Adrenal gland (tissue), 19 donors: ENCODE measurements at places on chromosomes 12 and 14. TPM values are rescaled to one million over a fixed set of nuclear protein-coding genes. Genes with fewer than 3 reads are reported as not detected.

- H3K4me3 ChIP-seq, result no peak overlapping the region
- DNase-seq, result peak; percentile 90
- H3K27me3 ChIP-seq, result no peaks in the 10 kb centered on the region
- peak overlapping the region; percentile 79 for H3K27ac ChIP-seq
- peaks cover 2% of the 10 kb centered on the region for H3K36me3 ChIP-seq
Observed at GRCh38 chr14:101980700-101981099, 16.3 kb downstream of the DYNC1H1 start.

DNA sequence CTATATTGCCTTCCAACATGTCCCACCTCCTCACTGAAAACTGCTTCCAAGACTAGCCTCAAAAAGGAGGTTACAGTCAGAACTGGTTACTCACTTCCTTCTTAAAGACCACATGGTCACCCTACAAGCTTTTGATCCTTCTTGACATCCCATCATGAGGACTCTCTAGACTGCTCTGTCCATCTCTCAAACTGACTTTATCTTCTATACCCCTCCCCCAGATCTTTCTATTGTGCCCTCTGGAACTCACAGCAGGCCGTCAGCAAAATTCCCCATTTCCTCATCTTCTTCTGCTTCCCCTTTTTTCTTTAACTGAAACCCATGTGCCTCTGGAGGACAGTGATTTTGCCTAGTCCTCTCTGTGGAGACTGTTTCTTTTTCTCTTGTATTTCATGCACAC is 18.1 kb upstream of the IGF1 start:
- DNase-seq, result no peak
- no peaks in the 10 kb centered on the region for H3K27me3 ChIP-seq
- no peak overlapping the region for H3K27ac ChIP-seq
- H3K36me3 ChIP-seq, result no peaks in the 10 kb centered on the region
- H3K4me3 ChIP-seq, result no peak overlapping the region

DNA sequence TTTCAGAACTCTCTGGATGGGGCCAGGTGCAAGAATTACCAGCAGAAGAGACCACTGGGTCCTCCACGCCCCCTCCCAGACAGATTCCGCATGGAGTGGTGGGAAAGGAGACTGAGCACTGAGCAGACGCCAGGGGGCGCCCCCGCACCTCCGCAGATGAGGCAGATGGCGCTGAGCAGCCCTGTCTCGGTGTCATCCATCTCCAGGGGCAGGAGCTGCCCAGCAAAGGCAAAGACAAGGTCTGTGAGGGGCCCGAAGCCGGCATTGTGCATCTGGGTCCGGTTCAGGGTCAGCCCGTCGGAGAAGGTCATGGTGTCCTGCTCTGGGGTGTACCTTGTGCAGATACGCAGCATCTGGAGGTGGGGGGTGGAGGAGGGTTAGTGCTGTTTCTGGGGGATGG is 6.3 kb upstream of the ITGB7 start:
- peak; percentile 89 for DNase-seq
- no peaks in the 10 kb centered on the region for H3K36me3 ChIP-seq
- H3K27ac ChIP-seq, result no peak overlapping the region
- peaks cover 15% of the 10 kb centered on the region for H3K4me1 ChIP-seq

GRCh38 chr14:65412032-65412846 is at the start of gene FUT8:
Gene FUT8 (plus strand): TSS chr14:65412730. CDS start chr14:65561564, 148,834 bp downstream.
- H3K27ac ChIP-seq, result peak within 1 kb of the TSS; percentile 82
- H3K4me3 ChIP-seq, result peak within 1 kb of the TSS; percentile 46
- DNase-seq, result peak; percentile 97
- no peaks in the 10 kb centered on the region for H3K27me3 ChIP-seq

GRCh38 chr14:33964599-33965317 is 13.9 kb upstream of the EGLN3 start:
- H3K4me3 ChIP-seq, result no peak overlapping the region
- H3K4me1 ChIP-seq, result no peaks in the 10 kb centered on the region
- H3K36me3 ChIP-seq, result no peaks in the 10 kb centered on the region
- H3K27ac ChIP-seq, result no peak overlapping the region

- H3K4me3 ChIP-seq, result no peak overlapping the region
- H3K27me3 ChIP-seq, result no peaks in the 10 kb centered on the region
- no peak for DNase-seq
- H3K36me3 ChIP-seq, result no peaks in the 10 kb centered on the region
Observed at GRCh38 chr14:32438517-32438916, 109.4 kb downstream of the AKAP6 start.

- DNase-seq, result no peak
- no peak overlapping the region for H3K4me3 ChIP-seq
- no peak overlapping the region for H3K27ac ChIP-seq
- no peaks in the 10 kb centered on the region for H3K36me3 ChIP-seq
Observed at GRCh38 chr12:63362791-63363190, 211.8 kb upstream of the AVPR1A start.

GRCh38 chr12:130675791-130676190 is 40.3 kb downstream of the RIMBP2 start:
- no peak for DNase-seq
- no peaks in the 10 kb centered on the region for H3K4me1 ChIP-seq
- no peak overlapping the region for H3K27ac ChIP-seq
- H3K27me3 ChIP-seq, result no peaks in the 10 kb centered on the region

GRCh38 chr12:44441155-44441554 is 435.0 kb downstream of the NELL2 start:
- H3K27me3 ChIP-seq, result no peaks in the 10 kb centered on the region
- H3K4me3 ChIP-seq, result no peak overlapping the region

DNA sequence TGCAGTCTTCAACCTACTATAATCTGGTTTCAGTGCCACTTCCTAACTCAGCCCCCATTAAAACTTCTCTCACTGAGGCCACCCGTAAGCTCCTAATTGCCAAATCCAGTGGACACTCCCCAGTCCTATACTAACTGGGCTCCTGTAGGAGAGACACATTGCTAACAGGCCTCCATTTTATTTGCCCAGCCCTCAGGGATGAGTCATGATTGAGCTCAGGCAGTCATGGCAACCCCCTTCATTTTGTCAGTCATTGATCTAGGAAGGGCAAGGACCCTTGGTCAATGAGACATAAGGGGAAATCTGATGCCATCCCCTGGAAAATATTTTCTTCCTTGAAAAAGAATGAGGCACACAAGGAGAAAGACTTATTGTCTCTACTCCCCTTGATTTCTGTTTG is 70.1 kb upstream of the HIF1A start:
- DNase-seq, result no peak
- peaks cover 9% of the 10 kb centered on the region for H3K4me1 ChIP-seq
- H3K4me3 ChIP-seq, result no peak overlapping the region

DNA sequence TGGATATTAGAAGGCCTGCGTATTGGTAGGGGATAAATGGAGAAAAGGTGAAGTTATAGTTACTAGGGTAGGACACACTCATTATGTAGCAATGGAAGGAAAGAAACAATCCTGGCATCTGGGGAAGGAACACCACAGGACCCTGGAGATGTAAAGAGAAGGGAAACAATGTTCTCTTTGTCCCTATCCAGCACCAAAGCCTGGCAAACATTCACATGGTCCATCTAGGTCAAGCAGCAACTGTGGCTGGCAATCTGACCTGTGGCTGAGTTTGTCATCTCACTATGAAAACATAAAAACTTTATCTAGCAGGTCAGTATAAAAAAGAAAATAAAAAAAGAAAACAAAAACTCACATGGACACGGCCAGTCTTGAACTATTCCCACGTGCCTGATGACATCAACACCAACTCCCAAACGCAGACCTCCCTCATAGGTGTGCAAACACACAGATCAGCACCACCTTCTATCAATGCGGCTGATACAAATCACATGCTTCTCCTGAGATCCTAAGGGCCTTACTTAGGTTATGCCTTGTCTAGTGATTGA is 2.6 kb downstream of the POMT2 start:
- H3K4me3 ChIP-seq, result no peak overlapping the region
- H3K36me3 ChIP-seq, result no peaks in the 10 kb centered on the region
- no peaks in the 10 kb centered on the region for H3K27me3 ChIP-seq
- peaks cover 62% of the 10 kb centered on the region for H3K4me1 ChIP-seq
- no peak overlapping the region for H3K27ac ChIP-seq

DNA sequence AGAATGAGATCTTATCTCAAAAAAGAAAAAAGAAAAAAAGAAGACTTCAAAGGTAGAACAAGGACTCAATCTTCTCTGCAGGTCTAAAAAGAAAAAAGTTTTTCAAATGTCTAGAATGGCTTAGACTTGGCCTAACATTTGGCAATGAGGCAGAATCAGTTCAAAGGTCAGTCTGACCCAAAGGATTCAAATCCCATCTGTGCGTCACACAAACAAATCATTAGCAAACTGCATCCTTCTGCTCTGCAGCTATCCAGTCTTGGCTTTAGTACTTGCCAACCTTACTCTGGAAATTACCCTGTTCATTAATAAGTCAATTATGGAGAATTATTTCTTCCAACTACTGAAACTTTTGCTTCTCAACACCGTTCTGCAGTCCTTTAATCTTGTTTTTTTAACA is 3.1 kb downstream of the YAF2 start:
- no peak overlapping the region for H3K27ac ChIP-seq
- no peak for DNase-seq
- peaks cover 58% of the 10 kb centered on the region for H3K4me1 ChIP-seq

DNA sequence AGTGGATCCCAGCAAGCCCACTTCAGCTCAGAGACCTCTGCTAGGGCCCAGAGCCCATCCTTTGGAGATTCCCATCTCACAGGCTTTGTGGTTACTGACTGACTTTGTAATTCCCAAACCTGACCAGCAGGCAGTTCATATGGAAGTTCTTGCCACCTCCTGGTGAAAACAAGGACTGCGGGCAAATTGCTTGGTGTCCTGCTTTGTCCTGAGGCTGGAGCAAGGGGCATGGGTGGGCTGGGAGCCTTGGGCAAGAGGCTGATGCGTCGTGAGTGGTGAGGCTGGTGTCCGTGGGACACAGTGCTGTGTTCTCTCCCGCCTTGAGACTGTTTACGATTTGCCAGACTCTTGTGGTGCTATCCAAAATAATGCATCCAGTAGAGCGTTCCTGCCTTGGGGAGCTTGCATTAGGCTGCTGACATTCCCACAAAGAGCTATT is 91.0 kb downstream of the LRRC74A start:
- no peaks in the 10 kb centered on the region for H3K36me3 ChIP-seq
- no peak overlapping the region for H3K4me3 ChIP-seq
- no peaks in the 10 kb centered on the region for H3K27me3 ChIP-seq

DNA sequence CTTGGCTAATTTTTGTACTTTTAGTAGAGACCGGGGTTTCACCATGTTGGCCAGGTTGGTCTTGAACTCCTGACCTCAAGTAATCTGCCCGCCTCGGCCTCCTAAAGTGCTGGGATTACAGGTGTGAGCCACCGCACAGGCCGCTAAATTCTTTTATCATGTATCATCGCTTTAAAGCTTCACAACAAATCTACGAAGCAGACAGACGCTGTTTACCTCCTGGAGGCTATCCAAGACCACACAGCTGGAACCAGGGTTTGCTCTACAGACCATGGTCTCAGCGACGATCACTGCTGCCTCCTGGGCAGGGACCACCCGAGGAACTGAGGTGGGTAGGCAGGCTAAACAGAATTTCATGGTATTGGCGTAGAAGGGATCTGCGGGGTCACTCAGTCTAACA is 27.2 kb downstream of the KRT80 start:
- no peak overlapping the region for H3K27ac ChIP-seq
- H3K4me3 ChIP-seq, result no peak overlapping the region
- H3K27me3 ChIP-seq, result no peaks in the 10 kb centered on the region
- no peaks in the 10 kb centered on the region for H3K36me3 ChIP-seq

- no peaks in the 10 kb centered on the region for H3K27me3 ChIP-seq
- peak overlapping the region; percentile 7 for H3K4me3 ChIP-seq
- DNase-seq, result peak; percentile 30
- H3K4me1 ChIP-seq, result peaks cover 21% of the 10 kb centered on the region
Observed at GRCh38 chr14:89165189-89166181, 251.5 kb downstream of the FOXN3 start.

GRCh38 chr12:98466640-98467400 is 48.6 kb upstream of the TMPO start:
- H3K4me3 ChIP-seq, result no peak overlapping the region
- no peak overlapping the region for H3K27ac ChIP-seq
- H3K27me3 ChIP-seq, result no peaks in the 10 kb centered on the region
- no peak for DNase-seq

- H3K27me3 ChIP-seq, result no peaks in the 10 kb centered on the region
- no peak overlapping the region for H3K27ac ChIP-seq
- no peaks in the 10 kb centered on the region for H3K4me1 ChIP-seq
Observed at GRCh38 chr12:46677749-46678148, 148.0 kb downstream of the SLC38A4 start.

Gene CSRP2
- 11.3 TPM for total RNA-seq

Gene PACS2
- 102 TPM for total RNA-seq

Gene TMEM132C
- 1.8 TPM for total RNA-seq

Gene SERPINA10
- total RNA-seq, result not detected

Gene REM2
- not detected for total RNA-seq

Gene KRT85
- total RNA-seq, result not detected
